HCT116 (cell line): ENCODE measurements at places on chromosomes 16 and 17.

- DNase-seq: no peak
These were observed 2.0 kb upstream of the SLFN5 start for GRCh38 chr17:35240861-35241260.

GRCh38 chr17:75262112-75262606, 480 bp downstream of the MRPS7 start:
- no peak for DNase-seq

DNA sequence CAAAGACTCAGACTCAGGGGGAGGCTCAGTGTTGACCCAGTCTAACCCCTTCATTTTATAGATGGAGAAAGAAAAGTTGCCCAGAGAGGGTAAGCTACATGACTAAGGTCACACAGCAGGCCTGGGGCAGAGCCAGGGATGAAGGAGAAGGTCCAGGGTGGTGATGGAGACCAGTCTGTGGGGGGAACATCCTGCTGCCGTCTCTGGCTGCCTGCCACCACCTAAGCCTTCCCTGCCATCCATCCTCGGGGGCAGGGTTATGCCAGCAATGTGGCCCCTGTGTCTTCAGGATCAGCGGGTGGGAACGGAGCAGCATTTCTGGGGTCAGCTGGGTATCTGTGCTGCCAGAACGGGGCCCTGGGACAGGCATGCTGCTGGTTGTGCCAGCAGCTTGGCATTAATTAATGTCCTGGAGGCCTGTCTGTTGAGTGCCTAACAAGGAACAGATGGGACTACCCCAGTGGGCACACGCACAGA, 5.5 kb downstream of the DOK4 start:
- no peak for DNase-seq

DNA sequence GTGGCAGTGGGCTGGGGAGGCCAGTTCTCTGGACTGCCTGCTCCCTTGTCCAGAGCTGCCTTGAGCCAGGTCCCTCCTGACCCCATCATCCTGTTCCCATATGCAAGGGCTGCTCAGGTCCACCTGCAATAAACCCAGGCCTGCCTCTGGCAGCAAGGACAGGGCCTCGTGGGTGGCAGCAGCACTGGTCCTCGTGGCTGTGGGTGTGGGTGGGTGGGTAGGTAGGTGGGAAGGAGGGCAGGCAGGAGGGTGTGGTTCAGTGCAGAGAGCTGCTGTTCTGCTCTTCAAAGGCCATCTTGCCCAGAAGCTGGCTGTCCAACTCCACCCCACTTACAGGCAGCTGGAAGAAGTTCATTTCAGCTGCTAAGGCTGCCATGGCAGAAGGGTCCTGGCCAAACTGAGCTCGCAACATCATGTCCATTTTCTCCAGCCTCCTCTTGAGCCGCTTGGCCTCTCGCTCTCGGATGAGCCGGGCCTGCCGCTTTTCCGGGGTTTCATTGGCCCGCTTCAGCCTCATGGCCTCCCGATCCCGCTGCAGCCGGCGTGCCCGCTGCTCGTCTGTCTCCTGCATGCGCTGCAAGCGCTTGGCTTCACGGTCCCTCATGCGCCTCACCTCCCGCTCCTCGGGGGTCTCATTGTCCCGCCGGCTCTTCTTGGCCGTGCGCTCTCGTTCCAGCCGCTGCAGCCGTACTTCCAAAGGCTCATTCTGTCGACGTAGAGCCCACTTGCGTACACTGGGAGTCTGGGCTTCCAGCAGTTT, 14.2 kb downstream of the ATXN1L start:
- no peak for DNase-seq

DNA sequence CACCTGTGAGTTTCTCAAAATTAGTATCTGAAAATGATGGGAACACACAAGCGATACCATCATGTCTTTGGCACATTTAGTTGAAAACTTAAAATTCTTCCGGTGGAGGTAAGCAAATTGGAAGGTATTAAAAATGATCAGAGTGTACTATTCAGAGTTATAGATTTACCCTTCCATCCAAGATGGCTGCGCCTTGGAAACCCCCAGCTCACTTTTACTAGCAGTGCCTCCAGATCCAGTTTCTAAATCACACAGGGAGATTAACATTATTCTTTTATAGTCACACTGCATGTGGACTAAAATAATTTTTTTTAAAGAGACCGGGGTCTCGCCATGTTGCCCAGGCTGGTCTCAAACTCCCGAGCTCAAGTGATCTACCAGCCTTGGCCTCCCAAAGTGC, 15.0 kb downstream of the PITPNC1 start:
- DNase-seq: no peak

DNA sequence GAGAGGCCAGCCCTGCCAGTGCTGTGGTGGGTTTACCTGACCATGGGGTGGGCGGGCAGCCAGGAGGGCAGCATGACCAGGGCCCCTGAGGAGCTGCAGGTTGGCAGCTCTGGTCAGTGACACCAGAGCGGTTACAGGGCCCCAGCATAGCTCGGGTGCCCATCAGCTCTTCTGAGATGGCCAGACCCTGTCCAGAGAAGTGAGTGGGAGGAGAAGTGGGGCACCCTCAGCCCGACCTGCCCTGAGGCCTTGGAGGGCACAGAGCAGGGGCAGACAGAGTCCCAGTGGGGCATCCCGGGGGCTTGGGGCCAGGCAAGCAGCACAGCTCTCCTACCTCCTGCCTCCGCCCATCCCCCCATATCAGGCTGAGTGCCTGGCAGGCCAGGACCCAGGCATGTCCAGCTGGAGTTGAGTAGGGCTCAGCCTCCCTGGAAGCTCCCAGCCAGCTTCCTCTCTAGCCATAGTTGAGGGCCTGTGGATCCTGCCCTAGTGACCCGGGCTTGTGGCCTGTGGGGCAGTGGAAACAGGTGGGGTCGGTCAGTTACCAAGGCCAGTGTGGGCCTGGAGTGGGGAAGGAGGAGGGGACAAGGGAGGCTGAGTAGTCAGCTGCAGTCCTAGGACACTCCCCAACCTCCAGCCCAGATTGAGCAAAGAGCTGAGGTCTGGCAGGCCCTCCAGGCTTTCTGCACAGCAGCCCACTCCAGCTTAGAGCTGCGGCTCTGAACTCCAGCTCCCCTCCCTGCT, 83.5 kb downstream of the AMFR start:
- DNase-seq: no peak

DNA sequence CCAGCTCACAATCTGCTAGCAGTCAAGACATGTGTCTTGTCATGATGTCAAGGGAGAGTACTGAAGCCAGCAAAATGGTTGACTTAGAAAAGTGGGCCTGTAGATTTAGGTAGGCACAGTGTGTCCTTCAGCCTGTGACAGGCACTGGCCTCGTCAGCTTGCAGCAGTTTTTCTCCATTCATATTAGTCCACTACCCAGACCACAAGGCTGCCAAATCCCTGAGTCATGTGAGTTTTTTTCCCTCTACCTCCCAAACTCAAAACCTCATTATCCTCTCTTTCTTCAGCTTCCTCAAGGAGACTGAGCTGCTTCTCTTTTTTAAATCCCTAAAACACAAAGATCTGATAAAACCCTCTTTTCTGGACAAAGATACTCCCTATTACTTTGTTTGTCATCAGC, 102.6 kb upstream of the HS3ST3A1 start:
- DNase-seq: no peak

- DNase-seq: no peak
These were observed 737 bp downstream of the NUDT16L1 start for GRCh38 chr16:4693956-4694641.

DNA sequence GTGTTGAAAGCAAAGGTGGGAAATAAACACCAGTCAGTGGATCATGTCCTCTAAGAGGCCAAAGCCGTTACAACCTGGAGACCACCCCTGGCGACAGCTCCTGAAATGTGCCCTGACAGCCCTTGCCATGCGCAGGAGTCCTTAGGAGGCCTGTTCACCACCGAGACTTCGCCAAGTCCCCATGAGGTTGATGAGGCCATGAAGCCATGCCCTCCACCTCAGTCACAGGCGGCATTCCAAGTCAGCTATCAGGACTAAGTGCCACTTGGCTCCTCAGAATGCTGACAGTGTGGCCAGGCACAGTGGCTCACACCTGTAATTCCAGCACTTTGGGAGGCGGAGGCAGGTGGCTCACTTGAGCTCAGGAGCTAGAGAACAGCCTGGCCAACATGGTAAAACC, 27.1 kb downstream of the ADAM11 start:
- DNase-seq: no peak

GRCh38 chr16:30356401-30357084, 1.4 kb upstream of the CD2BP2 start:
- DNase-seq: no peak

GRCh38 chr17:79612468-79613194, 1.8 kb upstream of the RBFOX3 start:
- DNase-seq: peak; percentile 63

GRCh38 chr16:81521141-81521626, 76.6 kb downstream of the CMIP start:
- no peak for DNase-seq
